Smooth muscle cell of the umbilical artery (primary cell): ENCODE measurements at places on chromosomes 13 and 19. TPM values are rescaled to one million over a fixed set of nuclear protein-coding genes. Genes with fewer than 3 reads are reported as not detected.

Gene FCGBP
- total RNA-seq: 1.2 and 2.2 TPM in 2 replicates

Gene PLK5
- total RNA-seq: 0.14 TPM in 1 of 2 replicates, not detected in the other

Gene ZNF254
- total RNA-seq: 13.4 and 13.9 TPM in 2 replicates

Gene ZNF91
- 23.5 and 25.2 TPM in 2 replicates for total RNA-seq

Gene KLK4
- total RNA-seq: not detected in 2 replicates

Gene PLEKHJ1
- 44.4 and 46.3 TPM in 2 replicates for total RNA-seq

Gene ZNF616
- total RNA-seq: 17.9 and 18.1 TPM in 2 replicates

Gene VWA8
- total RNA-seq: 25.5 and 28.0 TPM in 2 replicates

Gene ZNF534
- total RNA-seq: not detected in 2 replicates

Gene RNF225
- total RNA-seq: not detected in 2 replicates

Gene FSTL3
- total RNA-seq: 189 and 372 TPM in 2 replicates

Gene ADAMTSL5
- 5.0 and 5.4 TPM in 2 replicates for total RNA-seq

Gene PGLYRP1
- total RNA-seq: not detected in 2 replicates

Gene APOC4
- not detected in 2 replicates for total RNA-seq

Gene PLIN4
- 0.09 TPM in 1 of 2 replicates, not detected in the other for total RNA-seq

Gene ZNF155
- total RNA-seq: 8.9 TPM in 2 replicates

Gene CHERP
- 6.2 and 7.3 TPM in 2 replicates for total RNA-seq

Gene IGSF23
- total RNA-seq: not detected in 2 replicates

Gene ACP5
- 0.59 TPM in 1 of 2 replicates, not detected in the other for total RNA-seq

Gene SCN1B
- 5.5 and 5.6 TPM in 2 replicates for total RNA-seq

Gene NCCRP1
- not detected in 2 replicates for total RNA-seq

Gene MAMSTR
- total RNA-seq: 0.55 and 0.59 TPM in 2 replicates

Gene BCL2L12
- 1.5 and 2.4 TPM in 2 replicates for total RNA-seq

Gene CABP5
- total RNA-seq: not detected in 2 replicates

Gene IL17D
- 0.59 and 1.3 TPM in 2 replicates for total RNA-seq

Gene ZIK1
- total RNA-seq: 3.9 and 6.2 TPM in 2 replicates

Gene GFY
- not detected in 2 replicates for total RNA-seq

Gene RDH8
- total RNA-seq: not detected in 2 replicates

Gene MEDAG
- total RNA-seq: 5.0 and 35.9 TPM in 2 replicates

Gene LIG4
- 15.1 and 22.4 TPM in 2 replicates for total RNA-seq

Gene SLC25A41
- not detected in 2 replicates for total RNA-seq
